Stimulated activated CD4-positive, alpha-beta T cell treated with anti-CD3 and anti-CD28 coated beads, Interleukin-4, amount 100 ng/mL, for 48 hours (primary cell): ENCODE measurements at places on chromosomes 6 and 20.

DNA sequence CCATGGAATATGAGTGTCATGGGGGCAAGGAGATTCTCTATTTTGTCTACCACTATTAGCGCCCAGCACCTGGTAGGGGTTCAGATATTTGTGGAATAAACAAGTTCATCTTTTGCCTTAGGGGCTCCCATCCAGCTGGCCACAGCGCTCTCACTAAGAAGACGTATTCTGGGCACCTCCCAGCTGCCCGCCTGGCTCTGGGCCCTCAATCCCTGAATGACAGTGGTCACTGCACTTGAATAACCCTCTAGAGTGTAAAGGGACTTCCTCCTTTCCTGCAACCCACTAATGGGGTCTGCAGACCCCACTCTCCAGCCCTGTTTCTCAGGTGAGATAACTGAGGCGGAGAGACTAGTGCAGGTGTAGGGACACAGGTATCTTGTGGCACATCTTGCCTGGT, 36.2 kb downstream of the SNX5 start:
- DNase-seq: no peak

DNA sequence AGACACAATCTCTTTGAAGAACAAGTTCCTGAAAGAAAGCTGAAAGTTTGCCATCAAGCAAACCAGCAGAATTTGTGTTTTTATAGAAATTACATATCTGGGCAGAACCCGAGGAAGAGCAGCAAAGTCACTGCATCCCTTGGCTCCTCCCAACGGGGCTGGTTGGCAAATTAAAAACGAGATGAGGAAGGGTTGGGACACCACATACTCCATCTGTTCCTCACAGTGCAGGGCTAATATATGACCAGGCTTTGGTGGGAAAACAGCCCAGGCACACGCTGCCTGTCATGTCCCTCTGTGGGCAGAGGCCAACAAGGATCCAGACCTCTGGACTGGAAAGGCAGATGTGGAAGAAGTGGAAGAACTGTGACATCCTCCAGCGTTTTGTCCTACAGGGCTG, 607.3 kb downstream of the CDH26 start:
- DNase-seq: no peak

GRCh38 chr20:46501337-46501942, 11.9 kb downstream of the ZNF334 start:
- DNase-seq: no peak

GRCh38 chr6:38371881-38372280, 267.8 kb downstream of the BTBD9 start:
- DNase-seq: no peak

DNA sequence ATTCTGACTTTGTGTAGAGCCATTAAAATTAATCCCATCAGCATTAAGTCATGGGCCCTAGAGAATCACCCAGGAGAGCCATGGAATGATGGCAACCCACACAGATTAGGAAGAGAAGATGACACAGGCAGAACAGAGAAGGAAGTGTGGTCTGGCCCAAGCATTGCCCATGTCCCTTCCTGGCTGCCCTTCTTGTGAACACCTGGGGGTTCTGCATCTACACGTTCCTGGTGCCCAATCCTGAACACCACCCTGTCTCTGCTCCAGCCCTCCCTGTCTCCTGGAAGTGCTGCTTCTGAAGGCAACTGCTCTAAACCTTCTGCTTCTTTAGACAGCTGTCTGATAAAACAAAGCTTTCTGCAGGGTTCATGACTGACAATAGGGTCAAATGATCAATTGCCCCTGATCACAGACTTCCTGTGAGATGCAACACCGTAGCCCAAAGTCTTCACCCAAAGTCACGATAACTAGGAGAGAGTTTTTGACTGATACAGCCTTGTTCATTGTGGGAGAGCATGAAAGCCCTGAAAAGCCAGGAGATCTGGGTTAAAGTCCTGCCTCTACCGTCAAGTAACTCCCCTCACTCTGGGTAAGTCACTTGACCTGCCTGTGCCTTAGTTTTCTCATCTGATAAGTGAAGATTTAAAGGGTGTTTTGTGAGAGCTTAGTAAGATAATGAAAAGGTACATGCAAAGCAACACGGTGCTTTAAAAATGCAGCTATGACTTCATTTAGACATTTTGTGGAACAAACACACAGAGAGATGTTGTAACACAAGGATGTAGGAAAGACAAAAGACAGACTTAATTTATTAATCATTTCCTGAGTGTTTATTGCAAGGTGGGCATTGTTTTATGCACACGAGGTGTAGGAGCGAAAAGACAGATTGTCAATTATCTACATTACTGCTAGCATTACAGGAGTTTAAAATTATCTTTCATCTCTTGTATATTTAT, 291.2 kb upstream of the STXBP5 start:
- DNase-seq: no peak

DNA sequence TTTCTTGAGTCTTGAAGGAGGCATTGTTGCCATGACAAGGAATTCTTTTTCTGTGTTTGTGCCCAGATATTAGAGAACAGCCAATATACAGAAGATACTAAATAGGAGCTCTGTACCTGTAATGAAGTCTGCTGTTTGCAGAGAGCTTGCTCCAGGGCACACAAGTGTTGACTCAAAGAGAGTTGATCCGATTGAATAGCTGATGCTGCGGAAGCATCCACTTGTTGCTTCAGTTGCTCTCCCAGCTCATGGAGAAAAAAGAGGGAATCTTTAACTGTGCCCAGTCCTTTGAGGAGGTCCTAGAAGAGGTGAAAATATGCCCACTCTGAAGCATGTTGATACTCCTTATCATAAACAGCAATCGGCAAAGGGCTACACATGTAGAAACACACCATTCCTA, 411.4 kb downstream of the ESR1 start:
- DNase-seq: no peak

GRCh38 chr20:18805881-18806280, 7.7 kb upstream of the SCP2D1 start:
- DNase-seq: no peak

DNA sequence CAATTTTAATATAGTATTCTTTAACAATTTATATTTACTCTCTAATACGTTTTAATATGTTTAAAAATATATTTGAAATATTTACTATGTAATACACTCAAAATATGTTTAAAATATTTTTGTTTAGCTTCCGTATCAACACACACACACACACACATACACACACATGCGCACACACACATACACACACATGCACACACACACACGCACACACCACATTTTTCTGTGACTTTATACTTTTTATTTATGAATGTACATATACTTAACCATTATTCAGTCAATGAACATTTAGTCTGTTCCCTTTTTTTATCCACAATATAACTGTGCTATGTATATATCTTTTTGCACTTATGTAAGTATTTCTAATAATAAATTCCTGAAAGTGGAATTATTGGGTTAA, 15.7 kb downstream of the OR2B6 start:
- no peak for DNase-seq

DNA sequence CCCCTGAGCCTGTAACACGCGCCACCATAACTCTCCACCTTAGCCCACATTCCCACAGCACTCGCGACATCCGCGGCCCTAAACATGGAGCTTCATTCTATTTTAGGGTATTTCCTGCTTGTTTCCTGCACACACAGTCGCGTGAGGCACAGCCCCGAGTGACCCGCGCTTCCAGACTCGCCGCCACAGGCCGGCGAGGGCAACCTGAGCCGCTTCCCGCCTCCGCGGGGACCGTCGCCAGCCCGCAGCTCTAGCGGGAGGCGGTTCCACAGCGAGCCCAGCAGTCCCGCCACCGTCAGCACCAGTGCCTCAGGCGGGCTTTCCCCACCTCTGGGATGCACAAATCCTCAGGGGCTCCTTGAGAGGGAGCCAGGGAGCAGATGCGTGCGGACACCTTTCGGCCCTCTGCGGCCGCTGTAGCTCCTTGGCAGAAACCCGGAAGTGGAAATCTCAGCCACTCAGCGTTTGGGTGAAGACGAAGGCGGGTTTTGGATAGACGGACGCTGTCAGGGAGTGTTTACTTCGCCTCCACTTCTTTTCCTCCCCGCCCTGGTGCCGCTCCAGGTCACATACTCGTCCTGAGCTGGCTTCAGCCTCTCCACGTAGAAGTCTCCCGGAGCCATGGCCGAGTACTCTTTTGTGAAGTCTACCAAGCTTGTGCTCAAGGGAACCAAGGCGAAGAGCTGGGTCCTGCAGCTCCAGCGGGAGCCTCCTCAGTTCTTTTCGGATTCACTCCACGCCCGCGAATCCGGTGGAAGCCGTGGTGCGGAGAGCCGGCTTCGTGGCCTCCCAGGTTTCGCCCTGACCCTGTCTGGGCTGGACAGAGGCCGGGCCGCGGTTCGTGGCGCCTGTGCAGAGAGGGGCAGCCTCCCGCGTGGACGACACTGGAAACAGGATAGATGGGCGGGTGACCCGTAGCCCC, 2177.4 kb upstream of the DEFB115 start:
- no peak for DNase-seq
